ENCODE measurements at places on chromosomes 11 and 22. TPM values are rescaled to one million over a fixed set of nuclear protein-coding genes. Genes with fewer than 3 reads are reported as not detected.

DNA sequence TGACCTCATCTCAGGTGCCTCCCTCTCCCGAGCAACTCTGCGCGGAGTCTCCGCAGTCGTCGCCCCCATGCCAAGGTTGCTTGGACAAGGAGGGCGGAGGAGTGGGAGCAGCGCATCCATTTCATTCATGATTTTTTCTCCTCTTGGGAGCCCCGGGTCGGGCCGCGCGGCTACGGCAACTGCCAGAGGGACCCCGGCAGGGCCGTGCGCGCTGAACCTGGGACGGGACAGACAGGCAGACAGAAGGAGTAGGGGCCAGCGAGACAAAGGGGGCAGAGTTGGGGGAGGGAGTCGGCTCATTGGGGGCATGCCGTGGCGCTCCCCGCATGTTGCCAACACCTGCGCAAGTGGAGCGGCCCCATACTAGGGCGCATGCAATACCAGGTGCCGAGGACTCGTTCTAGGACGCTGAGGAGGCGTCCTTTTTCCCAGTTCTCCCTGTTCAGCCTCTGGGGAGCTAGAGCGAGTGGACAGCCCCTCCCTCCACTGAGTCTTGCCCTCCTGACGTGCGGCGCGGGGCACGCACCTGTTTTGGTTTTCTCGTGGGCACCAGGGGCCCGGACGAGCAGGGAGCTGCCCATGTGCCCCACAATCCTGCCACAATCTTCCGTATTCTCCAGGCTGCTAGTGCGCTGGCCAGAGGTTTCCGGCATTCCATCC is 501 bp upstream of the PTPN5 start:
- no peak for DNase-seq

DNA sequence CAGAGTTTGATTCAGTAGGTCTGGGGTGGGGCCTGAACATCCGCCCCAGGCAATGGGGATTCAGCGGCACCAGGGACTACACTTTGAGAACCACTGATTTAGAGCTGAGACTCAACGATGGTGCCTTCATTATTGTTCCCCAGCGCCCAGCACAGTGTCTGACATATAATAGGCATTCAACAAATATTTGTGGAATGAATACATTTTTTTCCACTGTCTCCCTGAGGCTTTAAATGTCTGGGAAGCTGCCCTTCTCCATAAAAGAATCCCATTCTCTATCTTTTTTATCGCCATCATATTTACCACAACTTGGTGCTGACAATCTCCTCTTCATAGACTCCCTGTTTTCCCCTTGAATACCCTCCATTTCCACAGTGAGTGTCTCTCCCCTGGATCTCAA is 23.6 kb upstream of the LMO2 start:
- DNase-seq: no peak

GRCh38 chr11:111440416-111441205 is 61.5 kb upstream of the POU2AF1 start:
- DNase-seq: no peak

DNA sequence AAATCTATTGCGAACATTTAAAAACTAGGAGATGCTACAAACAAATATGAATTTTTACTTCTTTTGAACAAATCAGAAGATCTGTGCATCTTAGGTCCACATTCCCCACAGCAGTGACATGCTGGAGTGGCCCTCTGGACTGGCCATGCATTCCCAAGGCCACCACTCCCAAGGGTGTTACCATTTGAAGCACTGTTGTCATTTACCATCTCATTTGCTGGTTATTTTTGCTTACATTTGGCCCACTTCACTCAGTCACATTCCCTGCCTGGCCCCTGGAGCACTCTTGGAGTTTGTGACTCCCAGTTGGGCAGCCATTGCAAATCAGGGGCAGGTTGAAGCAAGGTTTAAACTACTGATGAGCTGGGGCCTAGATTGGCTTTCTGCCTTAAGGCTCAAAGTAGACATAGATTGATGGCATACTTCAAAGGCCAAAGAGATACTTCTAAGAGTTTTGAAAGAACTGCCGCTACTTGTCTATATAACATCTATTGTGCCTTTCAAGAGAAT is 8.5 kb upstream of the ZNRF3 start:
- no peak for DNase-seq

GRCh38 chr22:47299863-47300697 is 537.6 kb downstream of the TBC1D22A start:
- no peak for DNase-seq

- no peak for DNase-seq
Measured at GRCh38 chr11:33694346-33695050, 6.1 kb downstream of the C11orf91 start.

GRCh38 chr11:16278273-16278672 is 78.1 kb downstream of the SOX6 start:
- peak; percentile 13 for DNase-seq

GRCh38 chr11:119774172-119774763 is 45.3 kb upstream of the NECTIN1 start:
- peak; percentile 62 for DNase-seq

DNA sequence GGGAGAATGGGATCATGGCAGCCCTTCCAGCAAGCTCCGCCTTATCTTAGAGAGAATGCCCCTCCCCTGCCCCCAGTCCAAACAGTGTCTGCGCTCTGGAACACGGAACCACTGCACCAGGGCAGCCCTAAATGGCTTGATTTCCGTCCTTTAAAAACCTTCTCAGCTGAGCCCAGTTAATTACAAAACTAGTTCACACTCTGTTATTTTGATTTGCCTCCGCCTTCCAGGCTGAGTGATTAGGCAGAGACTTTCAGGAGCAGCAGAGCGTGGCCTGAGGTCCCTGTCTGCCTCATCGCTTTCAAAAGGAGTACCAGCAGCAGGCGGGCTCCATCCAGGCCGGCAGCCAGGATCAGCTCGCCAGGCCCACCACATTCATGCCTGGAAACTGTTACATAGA is 313.0 kb downstream of the BRD1 start:
- DNase-seq: no peak

GRCh38 chr11:116109228-116109627 is 605.0 kb upstream of the CADM1 start:
- DNase-seq: peak; percentile 5

DNA sequence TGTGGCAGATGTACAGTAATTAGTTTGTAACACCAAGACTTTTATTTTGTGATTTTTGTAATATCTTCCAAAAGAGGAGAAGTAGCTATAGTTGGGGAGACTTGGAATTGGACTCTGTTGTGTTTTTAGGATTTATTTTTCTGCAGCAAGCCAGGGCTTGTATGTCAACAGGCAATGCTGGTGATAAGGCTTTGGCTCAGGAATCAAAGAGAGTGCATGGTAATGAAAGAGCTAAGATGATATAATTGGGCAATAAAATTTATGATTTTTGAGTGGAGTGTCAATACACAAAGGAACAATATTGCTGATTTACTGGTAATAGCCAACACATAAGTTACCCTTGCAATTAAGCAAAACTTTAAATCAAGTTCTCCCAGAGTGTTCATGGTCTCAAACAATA is 452.9 kb downstream of the TMEM135 start:
- no peak for DNase-seq

DNA sequence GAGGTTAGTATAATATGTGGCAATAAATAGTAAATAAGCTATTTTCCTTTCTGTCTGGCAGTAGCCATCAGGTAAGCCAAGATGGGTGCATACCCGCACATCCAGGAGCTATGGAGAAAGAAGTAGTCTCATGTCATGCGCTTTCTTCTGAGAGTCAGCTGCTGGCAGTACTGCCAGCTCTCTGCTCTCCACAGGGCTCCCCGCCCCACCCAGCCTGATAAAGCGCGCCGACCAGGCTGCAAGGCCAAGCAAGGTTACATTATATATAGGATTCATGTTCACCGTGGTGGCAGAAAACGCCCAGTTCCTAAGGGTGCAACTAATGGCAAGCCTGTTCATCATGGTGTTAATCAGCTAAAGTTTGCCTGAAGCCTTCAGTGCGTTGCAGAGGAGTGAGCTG is 126.2 kb downstream of the ATG16L2 start:
- DNase-seq: no peak

DNA sequence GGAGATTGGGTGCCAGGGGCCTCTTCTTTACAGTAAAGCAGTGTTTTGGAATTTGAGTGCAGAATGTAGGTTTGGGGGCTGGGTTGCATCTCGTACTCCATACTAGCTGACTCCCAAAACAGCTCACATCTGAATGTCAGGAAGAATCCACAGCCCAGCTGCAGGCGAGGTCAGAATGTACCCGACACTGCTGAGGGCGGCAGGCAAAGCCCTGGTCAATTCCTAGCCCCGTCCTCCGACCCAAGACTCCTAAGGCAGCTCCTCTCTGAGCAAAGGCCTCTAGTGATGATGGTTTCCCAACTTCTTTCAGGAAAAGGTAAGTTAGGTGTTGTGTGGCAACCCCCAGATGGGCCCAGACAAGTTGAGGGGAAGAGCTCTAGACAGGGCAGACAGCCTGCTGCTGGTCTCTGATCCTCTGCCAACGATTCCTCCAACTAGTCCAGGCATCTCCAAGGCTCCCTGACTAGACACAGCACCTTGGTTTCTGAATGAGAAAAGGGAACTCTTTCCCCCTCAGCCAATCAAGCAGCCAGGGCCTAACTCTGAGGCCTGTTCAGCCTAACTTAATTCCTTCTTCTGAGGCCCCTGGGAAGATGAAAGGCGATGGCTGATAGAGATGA is 8.6 kb downstream of the LARGE2 start:
- DNase-seq: peak; percentile 91

DNA sequence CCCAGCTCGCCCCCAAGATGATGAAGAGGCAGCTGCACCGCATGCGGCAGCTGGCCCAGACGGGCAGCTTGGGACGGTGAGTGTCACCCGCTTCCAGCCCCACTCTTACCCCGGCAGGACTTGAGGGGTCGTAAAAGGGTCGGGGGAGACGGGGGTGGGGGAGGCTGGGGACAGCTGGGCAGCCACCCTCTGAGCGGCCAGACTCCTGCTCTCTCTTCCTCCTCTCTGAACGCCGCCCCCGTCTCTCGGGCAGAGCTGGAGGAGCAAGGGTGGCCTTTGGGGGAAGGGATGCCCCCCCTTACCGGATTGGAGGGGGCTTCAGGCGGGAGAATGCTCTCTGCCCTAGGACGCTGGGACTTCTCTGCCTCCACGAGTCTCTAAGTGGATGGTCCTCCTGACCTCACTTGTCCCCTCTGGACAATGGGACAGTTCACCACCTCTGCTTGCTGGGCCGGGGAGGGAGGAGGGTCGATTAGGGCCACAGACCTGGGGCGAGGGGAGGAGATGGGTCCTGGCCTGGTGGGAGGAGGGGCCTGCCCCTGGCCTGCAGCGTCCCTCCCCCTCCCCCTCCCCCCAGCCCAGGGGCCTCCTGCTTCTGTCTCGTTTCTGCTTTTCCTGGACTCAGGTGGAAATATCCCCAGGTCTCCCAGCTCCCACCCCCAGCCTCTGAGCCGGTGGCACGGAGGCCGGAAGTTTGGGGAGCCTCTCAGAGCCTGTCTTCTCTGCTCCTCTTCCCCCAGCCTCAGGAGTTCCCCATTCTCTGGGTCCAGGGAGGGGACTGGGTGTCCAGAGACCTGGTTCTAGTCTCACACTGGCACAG is 512 bp downstream of the SH3BP1 start:
- DNase-seq: no peak

DNA sequence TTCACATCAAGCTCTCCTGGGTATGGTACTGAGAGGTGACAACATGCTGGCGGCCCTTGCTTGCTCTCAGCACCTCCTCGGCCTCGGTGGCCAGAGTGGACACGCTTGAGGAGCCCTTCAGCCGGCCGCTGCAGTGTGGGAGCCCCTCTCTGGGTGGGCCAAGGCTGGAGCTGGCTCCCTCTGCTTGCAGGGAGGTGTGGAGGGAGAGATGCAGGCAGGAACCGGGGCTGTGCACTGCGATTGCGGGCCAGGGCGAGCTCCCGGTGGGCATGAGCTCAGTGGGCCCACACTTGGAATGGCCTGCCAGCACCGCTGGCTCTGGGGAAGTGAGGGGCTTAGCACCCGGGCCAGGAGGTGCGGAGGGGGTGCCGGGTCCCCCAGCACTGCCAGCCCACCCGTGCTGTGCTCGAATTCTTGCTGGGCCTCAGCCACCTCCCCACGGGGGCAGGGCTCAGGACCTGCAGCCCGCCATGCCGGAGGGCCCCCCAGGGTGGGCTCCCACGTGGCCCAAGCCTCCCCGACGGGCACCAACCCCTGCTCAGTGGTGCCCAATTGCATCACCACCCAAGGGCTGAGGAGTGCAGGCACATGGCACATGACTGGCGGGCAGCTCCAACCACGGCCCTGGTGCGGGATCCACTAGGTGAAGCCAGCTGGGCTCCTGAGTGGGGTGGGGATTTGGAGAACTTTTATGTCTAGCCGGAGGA is 106.2 kb downstream of the RAB38 start:
- DNase-seq: no peak

DNA sequence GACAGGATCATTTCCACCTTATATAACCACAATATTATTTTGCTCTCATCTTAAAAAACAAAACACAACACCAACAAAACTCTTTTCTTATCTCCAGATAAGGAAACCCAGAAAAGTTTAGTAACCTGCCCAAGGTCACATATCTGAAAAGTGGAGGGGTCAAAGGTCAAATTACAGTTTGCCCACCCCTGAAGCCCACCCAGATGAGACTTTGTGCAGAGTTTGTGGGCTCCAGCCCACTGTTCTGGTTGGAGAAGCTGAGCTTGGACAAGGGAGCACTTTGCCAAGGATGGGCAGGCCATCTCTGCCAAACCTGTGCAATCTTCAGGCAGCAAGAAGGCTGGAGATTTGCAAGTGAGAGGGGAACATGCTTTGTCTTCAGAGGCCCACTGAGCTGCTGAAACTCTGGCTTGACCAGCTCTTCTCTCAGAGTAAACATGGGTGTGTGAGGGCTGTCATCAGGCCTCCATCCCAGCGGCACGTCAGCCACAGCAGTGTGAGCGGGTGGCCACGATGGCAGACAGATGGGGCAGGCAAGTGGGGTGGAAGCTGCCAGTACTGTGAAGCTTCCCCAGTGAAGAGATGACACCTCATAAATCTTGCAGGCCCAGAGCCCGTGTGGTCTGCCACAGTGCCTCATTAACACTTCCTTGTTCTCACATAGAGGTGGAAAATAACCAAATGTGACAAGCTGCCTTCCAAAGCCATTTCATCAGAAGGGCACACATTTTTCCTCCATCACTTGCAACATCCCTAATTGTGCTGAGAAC is 111.8 kb downstream of the CCDC81 start:
- no peak for DNase-seq

GRCh38 chr11:92596596-92597317 is 372.1 kb downstream of the FAT3 start:
- DNase-seq: no peak

- no peak for DNase-seq
Measured at GRCh38 chr11:3622521-3622920, 19.3 kb downstream of the ART5 start.

Gene ZNF280B
- total RNA-seq: not detected

Gene TEX12
- not detected for total RNA-seq

Gene MUC6
- total RNA-seq: not detected

Gene KLHDC7B
- 4.1 TPM for total RNA-seq

Gene MB
- total RNA-seq: not detected

Gene MS4A12
- total RNA-seq: not detected

Gene HIKESHI
- total RNA-seq: 47.6 TPM
